ENCODE measurements at places on chromosomes 3 and 15.

- no peak for DNase-seq
Measured at GRCh38 chr15:51126842-51127241, 32.1 kb upstream of the TNFAIP8L3 start.

- no peak for DNase-seq
Measured at GRCh38 chr15:61501815-61502389, 272.8 kb upstream of the RORA start.

DNA sequence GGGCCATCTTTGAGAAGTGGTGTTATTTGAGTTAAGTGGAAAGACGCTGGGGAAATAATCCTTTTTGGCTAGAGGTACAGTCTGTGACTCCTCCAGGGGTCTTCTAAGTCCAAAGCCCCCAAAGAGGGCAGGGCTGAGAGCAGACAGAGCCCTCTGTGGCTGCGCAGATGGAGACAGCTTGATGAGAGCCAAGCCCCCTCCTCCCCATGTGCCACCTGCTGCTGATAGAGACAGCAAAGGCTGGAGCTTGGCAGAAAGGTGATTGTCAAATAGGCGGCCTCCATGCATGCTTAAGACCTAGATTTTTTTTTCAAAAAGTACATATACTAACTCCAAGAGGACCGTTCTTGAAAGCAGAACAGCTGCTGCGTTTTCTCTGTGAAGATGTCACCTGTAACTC lies 72.4 kb downstream of the CRYGS start:
- no peak for DNase-seq

- DNase-seq, result no peak
Measured at GRCh38 chr3:138479438-138479863, 45.0 kb downstream of the ESYT3 start.

DNA sequence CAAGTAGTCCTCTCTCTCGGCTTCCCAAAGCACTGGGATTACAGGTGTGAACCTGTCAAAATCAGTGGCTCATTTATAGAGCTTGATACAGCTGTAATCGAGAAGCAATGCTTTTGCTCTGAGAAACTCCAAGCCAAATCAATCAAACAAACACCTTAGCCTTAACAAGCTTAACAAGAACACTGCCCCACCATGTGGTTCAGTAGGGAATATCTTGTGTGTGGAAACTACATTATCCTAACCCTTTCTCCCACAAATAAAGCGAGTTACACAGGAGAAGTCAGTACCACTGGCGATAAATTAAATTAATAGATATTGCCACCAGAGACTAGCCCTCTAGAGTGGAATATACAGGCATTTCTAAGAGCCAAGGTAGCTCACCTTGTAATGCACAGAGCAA lies 13.9 kb downstream of the CDAN1 start:
- DNase-seq, result no peak

DNA sequence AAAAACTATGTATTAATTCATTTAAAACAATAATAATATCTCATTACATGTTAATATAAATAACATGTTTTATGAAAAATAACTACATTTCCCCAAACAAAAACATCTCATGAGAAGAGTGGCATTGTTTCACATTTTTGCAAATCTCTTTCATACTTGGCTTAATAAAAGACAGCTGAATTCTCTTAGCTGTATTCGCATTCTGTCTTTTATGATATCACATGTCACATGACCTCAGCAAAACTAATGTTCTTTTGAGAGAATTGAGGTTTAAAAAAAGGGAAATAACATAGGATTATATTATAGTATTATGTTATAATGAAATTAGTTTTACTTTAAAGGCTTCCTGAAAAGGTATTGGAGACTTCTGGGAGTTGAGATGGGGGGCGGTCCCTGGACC lies 48.4 kb upstream of the SPPL2A start:
- DNase-seq, result no peak

DNA sequence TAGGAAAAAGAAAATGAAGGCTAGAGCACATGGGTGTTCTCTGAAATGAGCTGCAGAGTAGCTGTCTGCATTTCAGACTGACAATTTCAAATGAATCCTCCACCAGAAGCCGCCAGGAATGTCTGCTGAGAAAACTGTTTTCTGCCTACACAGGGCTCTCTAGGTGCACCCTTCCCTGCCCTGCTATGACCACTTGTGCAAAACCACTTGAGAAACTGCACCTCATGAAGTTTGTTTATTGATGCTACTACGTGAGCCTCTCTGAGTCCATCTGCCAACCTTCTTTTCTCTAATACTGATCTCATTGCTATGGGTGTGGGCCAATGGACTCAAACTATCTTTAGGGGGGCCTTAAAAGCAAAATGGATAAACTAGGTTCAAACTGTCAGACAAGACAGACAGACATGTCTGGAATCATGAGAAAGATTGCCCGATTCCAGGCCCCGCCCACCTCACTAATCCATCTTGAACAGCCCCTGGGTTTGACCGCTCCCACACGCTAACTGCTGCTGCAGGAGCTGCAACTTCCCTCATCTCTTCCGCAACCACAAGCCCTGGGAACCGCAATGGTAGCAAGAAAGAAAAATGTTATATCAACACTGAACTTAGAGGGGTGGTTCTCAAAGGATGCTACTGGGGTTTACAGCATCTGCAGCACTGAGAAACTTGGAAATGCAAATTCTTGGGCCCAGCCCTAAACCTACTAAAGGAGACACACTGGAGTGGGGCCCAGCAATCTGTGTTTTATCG lies 9.0 kb upstream of the CD47 start:
- DNase-seq, result no peak

- no peak for DNase-seq
Measured at GRCh38 chr3:158106766-158107471, 699 bp upstream of the SHOX2 start.

DNA sequence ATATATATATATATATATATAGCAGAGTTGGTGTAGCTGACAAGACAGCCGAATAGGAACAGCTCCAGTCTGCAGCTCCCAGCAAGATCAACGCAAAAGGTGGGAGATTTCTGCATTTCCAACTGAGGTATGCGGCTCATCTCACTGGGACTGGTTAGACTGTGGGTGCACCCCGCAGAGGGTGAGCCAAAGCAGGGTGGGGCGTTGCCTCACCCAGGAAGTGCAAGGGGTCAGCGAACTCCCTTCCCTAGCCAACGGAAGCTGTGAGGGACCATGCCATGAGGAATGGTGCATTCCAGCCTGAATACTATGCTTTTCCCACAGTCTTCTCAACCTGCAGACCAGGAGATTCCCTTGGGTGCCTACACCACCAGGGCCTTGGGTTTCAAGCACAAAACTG lies 81.7 kb upstream of the ST3GAL6 start:
- DNase-seq, result no peak

- DNase-seq, result no peak
Measured at GRCh38 chr3:12833222-12834161, 7.9 kb downstream of the RPL32 start.

DNA sequence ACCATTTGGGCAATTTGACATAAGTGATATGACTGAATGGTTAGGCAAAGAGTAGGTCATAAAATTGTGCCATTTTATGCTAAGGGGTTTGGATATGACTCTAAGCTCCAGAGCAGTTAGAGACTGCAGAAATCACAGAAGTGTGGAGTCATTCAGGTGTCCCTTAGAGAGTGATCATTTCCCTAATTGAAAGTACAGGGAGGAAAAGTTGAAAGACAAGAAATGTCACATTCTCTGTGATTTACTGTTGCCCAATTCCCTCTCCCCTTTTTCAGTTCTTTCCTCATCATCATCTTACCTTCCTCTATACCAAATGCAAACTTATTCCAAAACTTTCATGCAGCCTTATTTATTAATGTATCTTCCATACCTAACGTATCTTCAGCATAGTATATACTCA lies 2.7 kb upstream of the GOLGB1 start:
- DNase-seq, result no peak

GRCh38 chr3:138426211-138426610 lies 8.2 kb upstream of the ESYT3 start:
- no peak for DNase-seq

DNA sequence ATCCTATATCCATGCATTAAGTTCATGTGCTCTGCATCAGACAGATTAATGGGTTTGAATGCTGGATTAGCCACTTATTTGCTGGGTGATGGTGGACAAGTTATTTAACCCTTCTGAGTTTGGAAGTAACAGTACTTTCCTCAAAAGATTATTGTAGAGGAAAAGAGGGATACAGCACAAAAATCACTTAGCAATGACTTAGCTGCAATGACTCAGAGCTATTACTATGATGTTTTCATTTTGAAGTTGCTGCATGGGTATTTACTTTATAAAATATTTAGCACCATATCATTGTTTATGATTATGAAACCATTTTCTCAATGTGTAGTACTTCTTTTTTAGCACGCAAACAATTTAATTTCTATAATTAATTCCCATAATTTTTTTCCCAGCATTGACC lies 248.4 kb downstream of the MYRIP start:
- DNase-seq, result no peak

Data from activated naive CD4-positive, alpha-beta T cell treated with Interleukin-2 at 50 U/mL for 16 hours (primary cell).